Memory B cell (primary cell): ENCODE measurements at places on chromosomes 4 and X.

GRCh38 chr4:82694046-82694445 lies 104.5 kb downstream of the SCD5 start:
- H3K4me1 ChIP-seq, result no peaks in the 10 kb centered on the region
- no peak overlapping the region for H3K27ac ChIP-seq
- H3K36me3 ChIP-seq, result no peaks in the 10 kb centered on the region
- no peak overlapping the region for H3K4me3 ChIP-seq
- peaks cover 6% of the 10 kb centered on the region for H3K27me3 ChIP-seq

DNA sequence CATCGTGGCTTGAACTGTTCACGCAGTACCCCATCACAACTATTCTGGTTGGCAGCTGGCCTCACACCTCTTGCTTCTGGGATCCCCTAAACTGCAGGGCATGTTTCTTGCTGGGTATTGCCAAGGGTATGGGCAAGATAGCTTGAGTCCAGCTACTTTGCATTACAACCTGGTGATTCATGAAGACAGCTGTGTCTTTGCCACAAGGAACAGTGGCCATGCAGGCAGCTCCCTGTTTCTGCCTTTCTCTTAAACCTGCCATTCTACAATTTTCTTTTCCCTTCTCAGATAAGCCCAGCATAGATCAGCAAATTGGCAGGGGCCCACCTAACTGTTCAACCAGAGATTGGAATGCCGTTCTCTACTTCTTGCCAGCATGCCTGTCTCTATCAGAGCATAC lies 42.8 kb downstream of the TENM3 start:
- no peak overlapping the region for H3K27ac ChIP-seq
- H3K36me3 ChIP-seq, result no peaks in the 10 kb centered on the region
- no peaks in the 10 kb centered on the region for H3K4me1 ChIP-seq
- no peaks in the 10 kb centered on the region for H3K27me3 ChIP-seq
- DNase-seq, result no peak

DNA sequence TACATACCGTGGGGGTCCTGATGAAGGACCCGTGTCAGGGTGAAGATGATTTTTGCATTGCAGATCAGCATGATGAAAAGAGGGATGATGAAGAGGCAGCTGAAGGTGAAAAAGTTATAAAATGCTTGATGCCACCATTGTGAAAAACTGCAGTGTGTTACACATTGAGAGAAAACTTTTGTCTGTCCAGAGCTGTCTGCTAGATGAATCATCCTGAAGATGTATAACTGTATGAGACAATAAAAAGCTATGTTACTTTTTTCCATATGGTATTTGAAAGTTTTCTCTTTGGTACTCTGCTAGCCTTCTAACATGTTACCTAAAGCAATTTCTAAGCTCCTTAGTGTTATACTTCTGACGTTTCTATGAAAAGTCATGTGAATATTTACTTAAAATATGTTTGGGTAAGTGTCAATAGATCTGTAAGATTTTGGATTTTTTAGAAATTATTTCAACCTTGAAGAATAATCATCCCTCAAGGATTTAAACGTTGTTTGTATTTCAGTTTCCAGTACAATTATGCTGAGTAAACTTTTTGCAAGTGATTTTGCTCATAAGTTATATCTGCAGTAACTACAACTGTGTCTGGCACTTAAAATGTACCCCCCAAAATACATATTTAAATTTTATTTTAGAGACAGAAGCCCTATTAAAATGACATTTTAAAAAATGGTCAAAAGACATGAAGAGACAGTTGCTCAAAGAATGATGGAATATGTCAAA lies 9.5 kb downstream of the GNRHR start:
- H3K36me3 ChIP-seq, result peaks cover 5% of the 10 kb centered on the region
- no peaks in the 10 kb centered on the region for H3K27me3 ChIP-seq
- no peak for DNase-seq
- no peak overlapping the region for H3K4me3 ChIP-seq
- no peaks in the 10 kb centered on the region for H3K4me1 ChIP-seq
- H3K27ac ChIP-seq, result no peak overlapping the region

GRCh38 chr4:65658117-65658516 lies 12.2 kb downstream of the EPHA5 start:
- H3K4me3 ChIP-seq, result no peak overlapping the region
- no peak overlapping the region for H3K27ac ChIP-seq
- no peak for DNase-seq

- no peak for DNase-seq
- no peaks in the 10 kb centered on the region for H3K27me3 ChIP-seq
- H3K36me3 ChIP-seq, result peaks cover 2% of the 10 kb centered on the region
- peak overlapping the region; percentile 97 for H3K27ac ChIP-seq
- peaks cover 78% of the 10 kb centered on the region for H3K4me1 ChIP-seq
These were observed 15.3 kb downstream of the RNF4 start for GRCh38 chr4:2484185-2484584.

DNA sequence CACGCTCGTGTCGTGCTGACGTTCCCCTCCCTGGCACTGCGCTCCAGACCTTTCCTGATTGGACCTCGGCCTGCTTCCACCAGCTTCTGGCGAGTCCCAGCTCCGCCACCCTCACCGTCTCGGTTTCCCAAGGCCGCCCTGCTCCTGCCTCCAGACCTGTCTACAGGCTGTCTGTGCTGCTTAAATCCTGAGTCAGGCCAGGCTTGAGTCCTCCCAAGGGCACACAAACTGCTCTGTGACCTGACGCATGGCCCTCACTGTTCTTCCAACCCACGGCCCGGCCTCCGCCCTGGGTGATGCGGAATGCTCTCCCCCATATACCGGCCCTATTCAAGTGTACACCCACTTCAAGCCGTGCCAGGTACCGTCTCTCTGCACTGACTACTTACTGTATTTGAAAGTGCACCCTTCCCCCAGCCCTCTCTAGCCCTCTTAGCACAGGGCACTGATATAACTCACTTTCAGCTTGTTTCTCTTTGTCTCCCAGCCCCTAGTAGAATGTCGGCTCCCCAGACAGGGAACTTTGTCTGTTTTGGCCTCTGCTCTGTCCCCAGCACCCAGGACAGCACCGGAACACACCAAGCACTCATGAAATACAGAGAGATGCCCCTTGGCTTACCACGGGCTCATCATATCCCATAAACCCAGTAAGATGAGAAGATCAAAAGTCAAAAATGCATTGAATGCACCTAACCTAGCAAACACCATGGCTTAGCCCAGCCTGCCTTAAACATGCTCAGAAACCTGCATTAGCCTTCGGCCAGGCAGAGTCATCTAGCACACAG lies 63.1 kb upstream of the AFAP1 start:
- peaks cover 9% of the 10 kb centered on the region for H3K27me3 ChIP-seq
- H3K27ac ChIP-seq, result no peak overlapping the region
- DNase-seq, result no peak
- H3K36me3 ChIP-seq, result peaks cover 6% of the 10 kb centered on the region
- H3K4me1 ChIP-seq, result no peaks in the 10 kb centered on the region
- no peak overlapping the region for H3K4me3 ChIP-seq

DNA sequence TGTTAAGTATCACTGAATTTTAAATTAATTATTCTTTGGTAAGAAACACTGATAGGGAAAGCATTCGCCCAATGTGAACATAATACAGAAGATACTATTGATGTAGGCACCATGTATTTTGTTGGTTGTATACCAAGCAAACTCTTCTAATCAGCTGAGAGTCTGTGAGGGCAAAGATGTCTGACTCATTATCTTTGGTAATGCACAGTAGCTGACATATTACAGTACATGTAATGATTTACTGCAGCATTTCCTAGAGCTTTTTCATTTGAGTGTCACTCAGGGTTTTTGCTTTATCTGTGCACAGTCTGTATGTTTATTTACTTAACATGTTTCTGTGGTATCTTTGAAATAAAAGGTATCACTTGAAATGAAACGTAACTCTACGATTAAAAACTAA lies 49.2 kb downstream of the CENPVL3 start:
- DNase-seq, result no peak
- H3K4me1 ChIP-seq, result no peaks in the 10 kb centered on the region
- H3K27me3 ChIP-seq, result peaks cover 2% of the 10 kb centered on the region
